ENCODE measurements at places on chromosomes 4 and X.

DNA sequence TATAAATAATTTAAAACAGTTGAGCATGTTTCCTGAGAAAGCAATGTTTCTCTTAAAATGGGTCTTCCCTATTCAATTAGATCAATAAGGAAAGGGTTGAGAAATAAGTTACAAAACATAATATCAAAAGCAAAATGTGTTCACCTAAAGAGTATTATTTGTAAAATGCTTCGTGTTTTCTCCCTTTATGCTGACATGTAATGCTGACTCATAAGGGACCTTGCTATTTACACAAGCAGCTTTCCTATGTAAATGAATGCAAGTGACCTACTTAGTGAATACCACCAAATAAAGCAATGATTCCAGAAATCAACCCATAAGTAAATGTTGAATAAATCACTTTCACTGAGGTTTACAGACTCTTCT is 91.5 kb downstream of the ELOVL6 start:
- no peak for DNase-seq

GRCh38 chr4:1216869-1217294 is 32.0 kb downstream of the CTBP1 start:
- no peak for DNase-seq

- DNase-seq, result no peak
Observed at GRCh38 chr4:99593781-99594641, 19.4 kb downstream of the MTTP start.

- DNase-seq, result no peak
Observed at GRCh38 chr4:129342819-129343408, 247.0 kb downstream of the C4orf33 start.

DNA sequence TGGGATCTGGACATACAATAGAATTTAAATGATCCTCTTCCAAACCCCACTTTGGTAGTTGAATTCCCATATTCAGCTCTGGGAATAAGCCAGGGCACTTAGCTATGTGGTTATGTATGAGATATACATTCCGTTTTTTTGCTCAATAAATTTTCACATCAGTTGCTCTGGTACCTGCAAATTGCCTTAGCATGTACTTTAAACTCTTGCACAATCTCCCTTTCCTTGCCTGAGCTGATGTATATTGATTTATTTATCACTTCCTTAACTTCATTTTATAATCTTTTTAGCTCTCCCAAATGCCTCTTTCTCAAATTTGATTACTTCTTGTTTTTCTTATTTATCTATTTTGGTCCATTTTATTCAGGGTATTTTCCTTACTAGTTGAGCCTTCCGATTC is 90.1 kb upstream of the AGA start:
- DNase-seq, result no peak

GRCh38 chr4:40309250-40309774 is 25.8 kb upstream of the CHRNA9 start:
- DNase-seq, result no peak

GRCh38 chr4:125096662-125097061 is 218.1 kb upstream of the FAT4 start:
- no peak for DNase-seq

GRCh38 chrX:131951166-131951565 is 71.9 kb upstream of the STK26 start:
- DNase-seq, result no peak

GRCh38 chr4:6972911-6973310 is 63.3 kb downstream of the TBC1D14 start:
- DNase-seq, result no peak

DNA sequence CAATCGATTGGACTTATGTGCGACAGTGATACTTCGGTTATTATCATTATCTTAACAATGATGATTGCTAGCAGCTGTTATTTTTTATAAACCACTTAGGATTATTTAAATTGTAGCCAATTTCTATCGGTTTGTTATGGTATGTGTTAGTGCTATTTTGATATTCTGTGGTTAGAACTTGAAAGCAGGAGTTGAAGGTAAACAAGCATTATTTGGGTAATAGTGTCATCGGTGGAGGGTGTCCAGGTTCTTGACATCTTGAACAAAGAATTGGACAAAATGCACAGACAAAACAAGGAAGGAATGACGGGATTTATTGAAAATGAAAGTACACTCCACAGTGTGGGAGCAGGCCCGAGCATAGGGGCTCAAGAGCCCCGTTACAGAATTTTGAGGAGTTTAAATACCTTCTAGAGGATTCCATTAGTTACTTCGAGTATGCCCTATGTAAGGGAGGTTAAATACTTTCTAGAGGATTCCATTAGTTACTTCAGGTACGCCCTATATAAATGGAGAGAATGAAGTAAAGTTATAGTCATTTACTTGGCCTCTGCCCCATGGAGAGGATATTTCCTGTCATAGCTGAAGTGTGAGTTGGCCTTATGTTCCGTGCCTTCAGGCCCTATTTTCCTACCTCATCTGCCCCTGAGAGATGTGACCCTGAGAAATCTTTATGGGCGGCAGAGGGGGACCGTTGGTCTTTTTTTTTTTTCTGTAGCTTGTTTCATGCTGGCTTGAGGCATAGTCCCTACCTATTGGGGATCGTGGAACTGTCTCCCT is 13.1 kb downstream of the MOB1B start:
- no peak for DNase-seq

- DNase-seq, result no peak
Observed at GRCh38 chrX:33204889-33205288, 6.5 kb downstream of the DMD start.

GRCh38 chr4:32025851-32026459 is 1305.8 kb downstream of the PCDH7 start:
- no peak for DNase-seq

- no peak for DNase-seq
Observed at GRCh38 chr4:152992027-152992426, 55.9 kb downstream of the FHDC1 start.

DNA sequence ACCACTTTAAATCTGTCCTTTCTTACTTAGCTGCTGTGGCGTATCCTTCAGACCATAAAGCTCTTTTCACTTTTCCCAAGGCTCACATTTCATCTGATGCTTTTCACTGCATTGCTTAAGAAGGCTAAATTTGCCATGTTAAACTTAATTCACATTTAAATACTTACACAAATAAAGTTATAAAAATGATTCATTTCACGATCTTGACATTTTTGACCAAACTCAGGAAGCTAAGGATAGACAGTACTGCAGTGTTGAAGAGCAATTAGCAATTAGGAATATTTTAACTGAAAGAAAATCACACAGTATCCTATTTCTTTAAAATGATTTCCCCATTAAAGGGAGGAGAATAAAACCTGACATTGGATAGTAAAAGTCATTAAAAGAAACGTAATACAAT is 1038.6 kb downstream of the STPG2 start:
- no peak for DNase-seq

- no peak for DNase-seq
Observed at GRCh38 chr4:152875261-152875660, 60.9 kb upstream of the FHDC1 start.

DNA sequence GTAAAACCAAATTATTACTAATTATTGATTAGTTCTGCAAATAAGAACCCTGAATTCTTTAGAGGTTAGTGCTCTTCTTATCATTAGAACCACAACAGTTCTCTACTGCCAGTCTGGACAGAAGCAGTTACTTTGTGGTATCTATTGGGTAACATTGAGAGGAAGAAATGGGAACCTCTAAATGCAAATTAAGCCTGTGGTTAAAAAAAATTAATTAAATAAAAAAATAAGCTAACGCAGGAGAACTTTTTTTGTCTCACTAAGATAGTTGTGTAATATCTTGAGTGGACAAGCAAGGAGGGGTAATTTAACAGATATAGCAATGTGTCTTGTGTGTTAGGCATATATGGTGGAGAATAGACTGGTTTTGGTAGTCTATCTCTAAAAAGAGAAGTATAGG is 32.9 kb upstream of the TET2 start:
- no peak for DNase-seq

GRCh38 chrX:139862208-139862607 is 70.6 kb downstream of the ATP11C start:
- no peak for DNase-seq

All from COR-L47 (cell line).